H4 (cell line): ENCODE measurements at places on chromosomes 5 and 9.

DNA sequence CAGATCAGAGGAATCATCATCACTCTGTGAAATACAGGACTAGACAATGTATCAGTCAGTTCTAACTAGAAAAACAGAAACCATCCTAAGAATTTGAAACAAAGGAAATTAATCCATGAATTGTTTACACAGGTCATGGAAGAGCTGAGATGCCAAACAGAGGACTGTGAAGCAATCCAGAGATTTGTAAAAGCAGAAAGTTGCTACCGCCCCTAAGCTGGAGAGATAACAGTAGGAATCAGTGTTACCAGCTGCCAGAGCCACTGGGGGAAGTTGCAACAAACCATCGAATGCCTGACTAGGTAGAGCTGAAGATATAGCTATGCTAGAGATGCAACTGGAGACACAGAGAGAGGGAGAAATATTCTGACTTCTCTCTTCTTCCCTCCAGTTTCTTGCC, 10.4 kb upstream of the MIER3 start:
- no peak for DNase-seq

GRCh38 chr5:87746341-87746740, 333.6 kb upstream of the CCNH start:
- no peak for DNase-seq

- DNase-seq = no peak
Measured at GRCh38 chr9:86575825-86576525, 221.8 kb upstream of the TUT7 start.

DNA sequence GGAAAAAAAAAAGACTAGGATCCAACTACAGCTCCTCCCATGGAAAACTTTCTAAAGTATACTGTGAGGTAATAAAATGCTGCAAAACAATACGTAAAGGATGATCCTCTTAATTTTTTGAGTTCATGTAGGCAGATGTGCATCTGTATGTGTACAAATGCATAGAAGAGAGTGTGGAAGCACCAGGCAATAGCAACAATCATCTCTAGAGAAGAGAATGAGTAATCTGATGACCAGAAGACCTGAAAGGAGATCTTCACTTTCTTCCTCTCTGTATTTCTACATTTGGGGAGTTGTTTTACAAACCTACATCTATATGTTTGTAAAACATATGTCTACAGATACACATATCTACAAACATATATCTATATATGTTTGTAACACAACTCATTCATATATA, 29.3 kb upstream of the SPDL1 start:
- no peak for DNase-seq

DNA sequence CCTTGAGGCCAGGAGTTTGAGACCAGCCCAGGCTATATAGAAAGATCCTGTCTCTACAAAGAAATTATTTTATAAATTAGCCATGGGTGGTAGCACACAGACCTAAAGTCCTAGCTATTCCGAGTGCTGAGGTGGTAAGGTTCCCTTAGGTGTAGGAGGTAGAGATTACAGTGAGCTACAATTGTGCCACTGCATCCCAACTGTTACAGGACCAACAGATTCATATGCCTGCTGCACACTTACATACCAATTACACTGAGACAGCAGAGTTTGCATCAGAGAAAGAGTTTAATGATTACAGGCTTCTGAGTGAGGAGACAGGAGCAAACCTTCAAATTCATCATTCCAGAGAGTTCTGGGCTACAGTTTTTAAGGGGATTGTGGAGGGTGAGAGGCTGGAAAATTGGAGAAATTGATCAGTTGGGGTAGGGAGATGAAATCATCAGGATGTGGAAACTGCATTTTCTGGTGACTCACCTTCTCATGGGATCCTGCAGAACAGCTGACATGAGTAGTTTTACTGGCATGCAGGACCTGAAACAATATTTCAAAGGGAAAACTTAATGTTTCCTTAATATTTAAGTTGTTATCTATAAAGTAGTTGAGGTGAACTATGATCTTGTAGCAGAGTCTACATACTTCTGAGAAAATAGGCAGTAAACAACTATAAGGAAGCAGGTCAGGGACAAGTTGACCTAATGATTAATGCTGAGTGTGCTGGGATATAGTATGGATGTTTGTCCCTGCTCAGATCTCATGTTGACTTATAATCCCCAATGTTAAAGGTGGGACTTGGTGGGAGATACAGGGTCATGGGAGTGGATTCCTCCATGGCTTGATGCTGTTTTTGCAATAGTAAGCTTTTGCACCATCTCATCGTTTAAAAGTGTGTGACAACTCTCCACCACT, 54.7 kb downstream of the ANXA2R start:
- no peak for DNase-seq
